ENCODE measurements at places on chromosomes 16 and 17.

GRCh38 chr17:33096161-33096560 is 104.5 kb downstream of the SPACA3 start:
- ATAC-seq: no peak

DNA sequence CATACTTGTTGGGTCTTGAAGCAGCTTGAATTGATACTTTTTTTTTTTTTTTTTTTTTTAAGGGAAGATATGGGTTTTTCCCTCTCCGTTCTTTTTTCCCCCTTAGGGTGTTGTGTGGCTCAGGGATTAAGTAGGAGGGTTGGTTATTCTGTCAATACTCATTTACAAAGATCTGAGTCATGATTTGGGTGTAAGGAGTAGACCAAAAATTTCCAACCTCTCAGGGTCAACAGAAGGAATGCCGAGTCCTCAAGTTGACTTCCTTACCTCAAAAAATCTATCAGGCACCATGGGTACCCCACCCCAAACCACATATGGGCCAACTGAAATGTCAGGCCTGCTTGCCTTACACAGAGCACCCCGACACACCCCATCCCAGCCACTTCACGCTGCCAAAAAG is 230.5 kb downstream of the CCDC182 start:
- no peak for ATAC-seq

GRCh38 chr17:79899584-79899983 is 60.3 kb upstream of the CBX4 start:
- ATAC-seq: no peak

GRCh38 chr16:11627822-11628457 is 40.3 kb upstream of the SNN start:
- peak; percentile 6 for ATAC-seq

- no peak for ATAC-seq
Measured at GRCh38 chr16:12891836-12892235, 9.6 kb upstream of the SHISA9 start.

GRCh38 chr17:37605813-37606505 is 3.3 kb downstream of the SYNRG start:
- ATAC-seq: no peak

- ATAC-seq: no peak
Measured at GRCh38 chr17:50972577-50972976, 106.4 kb upstream of the TOB1 start.

DNA sequence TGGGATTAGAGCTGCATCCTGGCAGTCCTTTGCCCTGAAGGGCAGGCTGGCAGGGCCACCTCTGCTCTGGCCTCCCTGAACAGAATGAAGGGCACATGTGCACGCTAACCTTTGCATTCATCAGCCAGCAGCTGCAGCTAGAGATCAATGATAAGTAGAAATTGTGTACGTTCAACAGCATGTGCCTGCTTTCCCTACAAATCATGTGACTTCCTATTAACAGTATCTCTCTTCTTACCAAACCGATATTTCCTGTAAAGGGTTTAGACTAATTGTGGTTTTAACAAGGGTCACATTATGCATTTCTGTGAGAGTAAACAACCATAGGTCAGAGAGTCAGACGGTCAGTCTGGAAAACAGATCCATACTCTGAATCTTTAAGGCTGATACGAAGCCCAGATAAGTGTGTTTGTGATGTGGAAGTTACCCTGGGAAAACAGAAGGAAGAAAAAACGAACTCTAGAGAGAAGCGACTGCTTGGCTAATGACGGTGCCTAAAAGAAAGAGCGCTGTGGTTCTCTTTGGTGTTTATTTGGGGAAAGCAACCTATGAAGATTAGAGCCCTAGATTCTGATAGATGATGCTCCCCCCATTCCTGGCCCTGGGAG is 219.4 kb downstream of the MAF start:
- no peak for ATAC-seq

DNA sequence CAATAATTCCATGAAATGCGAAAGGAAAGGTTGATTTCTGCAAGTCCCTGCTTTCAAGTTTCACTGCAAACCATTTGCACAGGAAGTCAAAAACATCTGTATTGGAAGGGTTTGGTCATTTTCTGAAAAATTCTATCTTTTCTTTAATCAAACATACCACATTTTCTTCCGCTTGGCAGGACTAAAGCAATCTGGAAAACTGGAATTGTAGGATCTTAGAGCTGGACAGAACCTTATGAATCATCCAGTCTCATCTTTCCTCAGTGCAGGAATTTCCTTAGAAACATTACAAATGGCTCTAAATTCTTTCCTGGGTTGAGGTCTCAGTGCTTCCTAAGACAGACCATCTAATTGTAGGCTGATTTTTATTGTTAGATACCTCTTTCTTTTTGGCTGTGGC is 111.5 kb upstream of the ELAC2 start:
- no peak for ATAC-seq

GRCh38 chr16:12975766-12976165 is 74.4 kb downstream of the SHISA9 start:
- ATAC-seq: no peak

GRCh38 chr17:63455417-63455816 is 9.3 kb upstream of the CYB561 start:
- ATAC-seq: no peak

DNA sequence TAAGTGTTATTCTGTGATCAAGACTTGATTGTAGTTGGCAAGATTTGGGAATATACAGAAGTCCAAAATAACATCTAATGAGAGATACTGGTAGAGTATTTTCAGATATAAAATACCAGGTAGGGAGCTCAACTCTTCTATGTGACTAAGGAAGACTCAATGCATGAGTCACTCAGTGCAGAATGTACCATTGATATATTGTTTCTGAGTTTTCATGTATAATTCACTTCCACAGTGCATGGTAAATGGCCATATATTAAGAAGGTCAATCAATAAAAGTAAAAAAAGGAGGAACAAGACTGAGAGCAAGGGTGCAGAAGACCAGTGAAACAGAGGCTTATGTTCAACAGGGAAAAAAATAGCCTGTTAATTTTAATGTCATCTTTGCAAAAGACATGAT is 1387.9 kb downstream of the CDH8 start:
- ATAC-seq: no peak

DNA sequence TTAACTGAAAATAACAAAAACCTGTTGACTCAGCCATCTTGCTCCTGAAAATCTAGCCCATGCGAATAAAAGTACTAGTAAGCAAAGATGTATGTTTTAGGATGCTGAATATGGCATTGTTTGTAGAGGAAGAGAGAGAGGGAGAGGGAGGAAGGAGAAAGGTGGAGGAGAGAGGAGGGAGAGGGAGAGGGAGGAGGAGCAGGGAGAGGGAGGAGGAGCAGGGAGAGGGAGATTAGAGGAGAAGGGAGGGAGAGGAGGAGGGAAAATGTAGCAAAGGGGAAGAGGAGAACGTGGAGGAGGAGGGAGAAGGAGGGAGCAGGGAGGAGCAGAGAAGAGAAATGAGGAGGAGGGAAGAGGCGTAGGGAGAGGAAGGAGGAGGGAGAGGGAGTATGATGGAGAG is 324.5 kb upstream of the EEF2KMT start:
- ATAC-seq: no peak

- ATAC-seq: no peak
Measured at GRCh38 chr17:42271006-42271778, 5.0 kb downstream of the STAT5B start.

GRCh38 chr16:84648595-84649510 is 542 bp downstream of the KLHL36 start:
- peak; percentile 37 for ATAC-seq

- peak; percentile 60 for ATAC-seq
Measured at GRCh38 chr17:7440834-7441195, 1.5 kb downstream of the FGF11 start.
